ENCODE measurements at places on chromosomes 5 and 9. TPM values are rescaled to one million over a fixed set of nuclear protein-coding genes. Genes with fewer than 3 reads are reported as not detected.

Gene CCDC171
- total RNA-seq: 2.8 TPM

Gene ZBTB43
- total RNA-seq: 24.0 TPM

Gene ENHO
- total RNA-seq: not detected

Gene OLFML2A
- 6.2 TPM for total RNA-seq

Gene ANXA2R
- 2.2 TPM for total RNA-seq

Gene ZNF454
- total RNA-seq: not detected

Gene CER1
- not detected for total RNA-seq

Gene POU4F3
- not detected for total RNA-seq

Gene PCDHB9
- total RNA-seq: 0.50 TPM

DNA sequence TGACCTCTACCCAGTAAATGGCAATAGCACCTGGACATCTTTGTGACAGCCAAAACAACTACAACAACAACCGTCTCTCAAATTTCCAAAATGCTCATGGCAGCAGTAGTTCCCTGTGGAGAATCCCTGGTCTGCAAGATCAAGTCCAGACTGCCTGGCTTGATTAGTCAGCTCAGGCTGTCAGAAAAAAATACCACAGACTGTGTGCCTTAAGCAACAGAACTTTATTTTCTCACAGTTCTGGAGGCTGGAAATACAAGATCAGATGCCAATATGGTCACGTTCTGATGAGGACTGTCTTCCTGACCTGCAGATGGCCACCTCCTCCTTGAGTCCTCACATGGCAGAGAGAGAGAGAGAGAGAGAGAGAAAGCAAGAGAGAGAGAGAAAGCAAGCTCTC lies 52.3 kb upstream of the MOCS2 start:
- DNase-seq: peak; percentile 70

DNA sequence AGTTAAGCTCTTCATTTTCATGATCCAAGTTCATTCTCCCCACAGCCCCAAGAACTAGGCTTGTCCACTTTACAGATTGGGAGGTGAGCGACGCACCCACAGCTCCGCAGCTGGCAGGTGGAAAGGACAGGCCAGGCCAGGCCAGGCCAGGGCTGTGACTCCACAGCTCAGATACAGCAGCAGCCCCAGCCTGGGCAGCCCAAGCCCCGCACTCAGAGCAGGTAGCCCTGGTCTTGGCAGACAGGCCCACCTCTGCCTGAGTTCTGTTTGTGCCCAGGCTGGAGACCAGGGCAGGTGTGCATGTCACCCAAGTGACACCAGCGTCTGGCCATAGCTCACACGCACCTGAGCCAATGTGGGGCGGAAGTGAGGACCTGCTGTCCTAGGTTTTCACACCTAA lies 124.7 kb downstream of the WNK2 start:
- no peak for DNase-seq

- peak; percentile 76 for DNase-seq
Measured at GRCh38 chr5:67315082-67315989, 118.7 kb upstream of the CD180 start.

DNA sequence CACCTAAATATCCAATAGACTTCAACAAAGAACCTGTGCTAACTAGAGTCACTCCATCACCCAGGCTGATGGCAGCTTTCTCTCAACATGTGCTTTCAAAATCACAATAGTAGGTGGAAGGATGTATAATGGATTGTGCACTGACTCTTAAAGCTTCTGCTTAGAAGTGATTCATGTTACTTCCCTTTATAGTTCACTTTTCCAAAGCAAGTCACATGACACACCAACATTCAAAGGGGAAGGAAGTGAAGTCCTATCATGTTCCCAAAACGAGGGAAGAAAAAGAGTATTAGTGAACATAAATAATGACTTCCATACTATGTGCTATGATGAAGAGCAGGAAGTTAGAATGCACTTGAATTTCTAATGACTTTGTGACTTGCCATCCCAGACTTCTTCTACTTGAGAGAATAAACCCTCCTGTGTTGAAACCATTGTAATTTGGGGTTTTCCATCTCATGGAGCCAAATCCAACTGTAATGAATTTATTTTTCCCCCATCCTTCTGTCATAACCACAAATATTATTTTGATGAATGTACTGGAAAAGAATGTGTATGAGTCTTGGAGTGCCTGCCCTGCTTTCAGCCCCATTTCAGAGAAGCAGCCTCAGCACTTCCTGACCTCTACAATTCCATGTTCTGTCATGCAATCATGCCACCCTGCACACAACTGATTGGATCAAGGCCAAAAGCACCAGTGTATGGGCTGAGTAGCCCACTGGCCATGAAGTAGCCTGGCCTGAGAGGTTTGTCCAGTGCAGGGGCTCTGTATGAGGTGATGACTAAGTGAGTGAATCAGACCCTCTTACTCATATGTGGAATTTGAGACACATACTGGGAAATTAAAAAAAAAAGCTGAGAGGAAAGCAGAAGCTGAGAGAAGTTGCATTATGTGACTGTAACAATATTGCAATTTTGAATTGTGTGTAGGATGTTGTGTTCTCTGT lies 525.9 kb upstream of the CLINT1 start:
- peak; percentile 97 for DNase-seq

GRCh38 chr9:34957492-34958410 lies at the start of gene PHF24:
Gene PHF24, plus strand, starts transcription at chr9:34958285. Its CDS starts 13,014 bp downstream, at chr9:34971299.
- no peak for DNase-seq

DNA sequence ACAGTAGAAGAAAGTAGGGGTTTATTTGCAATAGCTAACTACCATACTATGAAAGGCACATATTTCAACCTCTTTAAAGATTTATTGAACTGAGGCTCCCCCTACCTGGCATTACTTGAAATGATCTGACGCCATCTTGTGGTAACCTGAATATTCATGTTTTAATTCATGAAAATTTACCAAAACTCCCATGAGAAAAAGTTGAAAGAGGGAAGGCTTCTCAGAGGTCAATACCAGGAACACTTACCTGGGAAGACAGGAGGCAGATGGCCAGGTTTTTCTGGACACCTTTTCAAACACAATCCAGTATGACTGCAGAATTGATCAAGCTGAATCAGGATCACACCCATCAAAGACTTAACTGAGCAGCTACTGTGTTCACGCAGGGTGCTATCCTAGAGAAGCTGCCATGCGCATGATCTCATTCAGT lies 9.4 kb downstream of the PRELID2 start:
- DNase-seq: peak; percentile 25

DNA sequence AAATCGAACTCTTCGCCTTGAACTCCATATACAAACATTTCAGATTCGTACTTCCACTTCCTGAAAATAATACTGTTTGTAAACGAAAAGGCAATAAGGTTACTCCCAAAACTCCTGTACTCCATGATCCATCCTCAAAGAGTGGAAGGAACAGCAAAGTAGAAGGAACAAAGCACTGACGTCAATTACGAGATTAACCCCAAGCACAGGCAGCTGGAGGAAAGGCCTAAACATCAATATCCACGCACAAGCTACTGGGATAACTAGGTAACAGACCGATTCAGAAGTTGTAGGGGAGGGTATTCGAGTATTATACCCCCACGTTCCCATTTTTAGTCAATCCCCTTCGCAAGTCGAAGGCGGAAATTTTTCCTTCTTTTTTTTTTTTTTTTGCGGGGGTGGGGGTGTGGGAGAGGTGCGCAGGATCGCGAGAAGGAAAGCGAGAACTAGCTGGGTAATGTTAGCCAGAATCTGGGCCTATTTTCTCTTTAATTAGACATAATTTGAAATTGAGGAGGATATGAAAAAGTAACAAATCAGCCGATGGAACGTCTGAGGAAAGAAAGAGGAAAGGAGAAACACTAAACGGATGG lies 909 bp downstream of the AFF4 start:
- DNase-seq: peak; percentile 69

GRCh38 chr5:93915142-93915553 lies 173.7 kb upstream of the POU5F2 start:
- DNase-seq: peak; percentile 33

DNA sequence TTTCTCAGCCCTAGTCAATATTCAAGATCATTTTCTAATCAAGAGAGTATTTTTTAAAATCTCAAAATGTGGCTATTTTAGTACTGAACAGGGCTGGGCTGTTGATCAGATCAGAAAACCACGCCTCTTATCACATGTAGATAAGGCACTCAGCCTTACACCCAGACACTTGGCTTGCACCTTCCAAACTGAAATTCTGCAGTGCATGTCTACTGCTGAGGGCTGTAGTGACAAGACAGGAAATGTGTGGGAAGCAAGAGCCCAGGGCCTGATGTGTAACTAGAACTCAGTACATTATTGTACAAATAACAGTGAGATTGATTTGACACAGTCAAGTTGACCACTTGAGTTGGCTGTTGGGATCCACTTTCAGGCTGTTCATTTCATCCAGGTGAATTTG lies 48.6 kb downstream of the UBE2QL1 start:
- DNase-seq: no peak

DNA sequence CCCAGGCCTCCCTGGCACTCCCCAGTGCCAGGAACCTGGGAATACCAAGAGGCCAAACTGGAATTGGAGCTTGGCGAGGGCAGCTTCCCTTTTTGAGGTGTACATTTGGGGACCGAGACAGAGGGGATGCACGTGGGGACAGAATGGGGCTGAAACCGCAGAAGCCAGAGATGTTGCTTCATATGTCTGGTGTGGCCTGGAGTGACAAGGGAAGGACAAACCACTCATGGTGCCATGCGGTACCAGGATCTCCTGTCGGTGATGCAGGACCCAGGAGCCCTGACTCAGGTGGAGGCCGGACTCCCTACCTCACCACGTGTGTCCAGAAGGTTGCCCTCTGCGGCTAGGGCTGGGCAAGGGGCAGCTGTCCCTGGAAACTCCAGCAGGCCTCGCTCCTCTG lies 4.0 kb upstream of the CSF2 start:
- no peak for DNase-seq

GRCh38 chr9:105639936-105640335 lies 22.3 kb upstream of the TAL2 start:
- no peak for DNase-seq

GRCh38 chr9:93422977-93423616 lies 28.4 kb upstream of the FAM120A start:
- no peak for DNase-seq

GRCh38 chr5:157575381-157576020 lies at the start of gene ADAM19:
Gene ADAM19, minus strand, starts transcription at chr5:157575775. Its CDS starts 79 bp downstream, at chr5:157575696.
- peak; percentile 66 for DNase-seq

DNA sequence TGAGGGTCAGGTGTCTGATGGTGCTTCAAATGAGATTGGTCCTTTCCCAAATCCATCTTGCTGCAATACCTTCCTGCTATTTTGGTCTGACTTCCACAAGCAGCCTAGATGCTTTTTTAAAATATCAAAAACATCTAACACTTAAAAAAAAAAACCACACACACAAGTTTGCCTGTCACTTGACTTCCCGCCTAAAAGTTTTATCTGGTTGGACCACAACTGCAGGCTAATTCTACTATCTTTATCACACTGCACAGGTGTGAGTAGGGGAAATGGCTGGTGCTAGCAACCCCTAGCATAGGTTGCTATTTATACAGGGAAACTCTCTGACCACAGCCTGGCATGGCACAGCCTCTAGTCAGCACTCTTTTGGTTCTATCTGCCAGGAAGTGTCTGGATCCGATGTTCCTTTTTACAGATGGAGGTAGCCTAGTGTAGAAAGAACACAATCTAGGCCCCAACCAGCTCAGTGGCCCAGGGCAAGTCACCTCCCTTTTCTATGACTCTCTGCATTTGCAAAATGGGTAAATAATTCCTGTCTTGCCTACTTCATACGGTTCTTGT lies at the start of gene HEMGN:
Gene HEMGN (minus strand): TSS at position 92 of the 564 bp plus-strand sequence. CDS start 36 bp downstream, at position 56.
- DNase-seq: no peak

GRCh38 chr5:159331093-159331973 lies 1.0 kb upstream of the IL12B start:
- DNase-seq: no peak

DNA sequence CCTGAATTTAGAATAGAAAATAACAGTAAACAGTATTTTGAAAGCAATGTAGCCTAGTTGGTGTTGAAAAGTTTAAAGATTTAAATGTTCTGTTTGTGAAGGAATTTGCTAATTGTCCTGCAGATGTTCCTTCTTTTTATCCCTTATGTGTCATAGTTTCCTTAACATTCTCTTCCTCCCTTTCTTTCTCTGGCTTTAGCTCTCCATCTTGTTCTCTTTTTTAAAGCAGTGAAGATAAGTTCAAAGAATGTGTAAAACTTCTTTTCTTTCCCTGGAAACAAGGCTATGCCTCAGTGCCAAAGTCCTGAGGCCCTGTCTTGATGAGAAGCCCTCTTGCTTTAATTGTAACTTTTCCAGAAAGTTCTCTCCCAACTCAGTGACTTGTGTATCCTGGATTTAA lies 24.4 kb upstream of the GAS1 start:
- DNase-seq: no peak

- no peak for DNase-seq
Measured at GRCh38 chr5:101605700-101606099, 690.4 kb downstream of the SLCO4C1 start.
